ENCODE measurements at places on chromosomes 13 and 19. TPM values are rescaled to one million over a fixed set of nuclear protein-coding genes. Genes with fewer than 3 reads are reported as not detected.

DNA sequence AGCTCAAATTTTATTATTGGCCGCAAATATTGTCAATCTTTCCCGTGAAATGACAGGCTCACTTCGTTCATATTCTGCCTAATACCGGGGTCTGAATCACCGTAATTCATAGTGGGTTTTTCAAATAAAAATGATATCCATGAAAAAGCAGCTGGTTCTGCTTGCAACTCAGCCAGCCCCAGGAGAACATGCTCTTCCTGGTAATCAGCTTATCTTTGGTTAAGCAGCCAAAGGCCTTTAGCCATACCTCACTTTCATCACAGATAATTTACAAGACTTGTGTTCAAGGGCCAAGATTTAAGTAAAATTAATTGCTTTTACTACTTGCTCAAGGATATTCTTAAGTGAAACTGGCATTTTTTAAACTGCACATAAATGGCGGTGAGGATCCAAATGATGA is 22.5 kb downstream of the RNASEH2B start:
- DNase-seq, result no peak

The RPS15 gene
- polyA plus RNA-seq, result 1,052 TPM

The ZNF582 gene
- 7.6 TPM for polyA plus RNA-seq

- DNase-seq, result no peak
Measured at GRCh38 chr13:73109288-73109899, 50.6 kb downstream of the KLF5 start.

- no peak for DNase-seq
Measured at GRCh38 chr19:21765151-21765550, 2.2 kb downstream of the ZNF100 start.

DNA sequence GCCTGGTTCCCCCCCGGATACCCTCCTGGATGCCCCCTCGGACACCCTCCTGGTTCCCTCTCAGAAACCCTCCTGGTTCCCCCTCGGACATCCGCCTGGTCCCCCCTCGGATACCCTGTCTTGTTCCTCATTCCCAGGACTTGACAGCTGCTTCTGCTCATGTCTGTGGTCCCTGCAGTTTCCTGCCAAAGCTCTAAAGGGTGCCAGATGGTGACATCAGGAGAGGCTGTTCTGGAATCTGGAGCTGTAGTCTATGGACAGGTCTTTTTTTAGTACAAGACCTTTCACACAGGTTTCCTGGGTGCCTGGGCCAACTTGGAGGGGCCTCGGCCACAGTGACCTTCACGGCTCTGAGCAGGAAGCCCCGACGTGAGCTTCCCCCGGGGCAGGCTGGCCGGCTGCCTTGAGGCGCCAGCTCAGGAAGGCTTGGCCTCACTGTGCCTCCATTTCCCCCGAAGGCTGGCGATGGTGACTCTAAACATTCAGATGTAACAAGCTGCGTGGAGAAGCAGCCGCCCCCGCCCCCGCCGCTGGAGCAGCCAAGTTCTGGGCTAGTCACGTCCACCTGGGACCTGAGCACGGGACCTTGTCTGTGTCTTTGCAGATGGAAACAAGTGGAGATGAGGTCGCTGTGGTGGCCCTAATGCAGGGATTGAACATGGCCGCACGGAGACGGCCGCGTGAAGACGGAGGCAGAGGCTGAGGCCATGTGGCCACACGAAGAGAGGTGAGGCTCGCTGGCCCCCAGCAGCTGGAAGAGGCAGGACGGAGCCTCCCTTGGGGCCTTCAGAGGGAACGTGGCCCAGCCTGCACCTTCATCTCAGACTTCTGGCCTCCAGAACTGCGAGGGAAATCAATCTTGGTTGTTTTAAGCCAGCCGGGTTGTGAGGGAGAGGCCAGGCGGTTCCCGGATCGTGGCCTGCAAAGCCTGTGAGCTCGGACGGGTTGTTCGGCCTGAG is 12.7 kb downstream of the SGTA start:
- peak; percentile 75 for DNase-seq

The GPR18 gene
- not detected for polyA plus RNA-seq

The IZUMO1 gene
- 1.4 TPM for polyA plus RNA-seq

The SYDE1 gene
- polyA plus RNA-seq, result 10.2 TPM

- no peak for DNase-seq
Measured at GRCh38 chr19:4504891-4505569, 13.3 kb downstream of the PLIN4 start.

GRCh38 chr19:32661318-32661717 is 13.7 kb downstream of the ANKRD27 start:
- no peak for DNase-seq

GRCh38 chr13:59568306-59568705 is 595.4 kb downstream of the DIAPH3 start:
- no peak for DNase-seq

The ALG5 gene
- 21.2 TPM for polyA plus RNA-seq

GRCh38 chr13:111115061-111115964 is at the start of gene ARHGEF7:
Gene ARHGEF7 (plus strand): TSS chr13:111115310. CDS start chr13:111115527, 217 bp downstream.
- peak; percentile 29 for DNase-seq

The ITGBL1 gene
- polyA plus RNA-seq, result not detected

- no peak for DNase-seq
Measured at GRCh38 chr13:22744688-22745452, 435.9 kb upstream of the SGCG start.

GRCh38 chr13:44627441-44627840 is 51.3 kb upstream of the TSC22D1 start:
- DNase-seq, result no peak

The UHRF1 gene
- polyA plus RNA-seq, result 23.8 TPM

DNA sequence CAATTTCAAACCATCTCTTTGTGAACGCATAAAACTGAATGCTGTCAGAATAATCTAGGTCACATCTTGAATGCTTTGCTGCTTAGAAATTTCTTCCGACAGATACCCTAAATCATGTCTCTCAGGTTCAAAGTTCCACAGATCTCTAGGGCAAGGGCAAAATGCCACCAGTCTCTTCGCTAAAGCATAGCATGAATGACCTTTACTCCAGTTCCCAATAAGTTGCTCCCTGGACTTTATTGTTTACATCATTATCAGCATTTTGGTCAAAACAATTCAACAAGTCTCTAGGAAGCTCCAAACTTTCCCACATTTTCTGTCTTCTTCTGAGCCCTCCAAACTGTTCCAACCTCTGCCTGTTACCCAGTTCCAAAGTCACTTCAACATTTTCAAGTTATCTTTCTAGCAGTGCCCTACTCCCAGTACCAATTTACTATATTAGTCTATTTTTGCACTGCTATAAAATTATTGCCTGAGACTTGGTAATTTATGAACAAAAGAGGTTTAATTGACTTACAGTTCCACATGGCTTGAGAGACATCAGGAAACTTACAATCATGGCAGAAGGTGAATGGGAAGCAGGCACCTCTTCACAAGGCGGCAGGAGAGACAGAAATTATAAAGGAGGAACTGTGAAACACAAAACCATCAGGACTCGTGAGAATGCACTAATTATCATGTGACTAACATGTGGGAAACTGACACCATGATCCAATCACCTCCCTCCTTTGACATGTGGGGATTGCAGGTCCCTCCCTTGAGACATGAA is 77.0 kb downstream of the SPRY2 start:
- DNase-seq, result no peak

DNA sequence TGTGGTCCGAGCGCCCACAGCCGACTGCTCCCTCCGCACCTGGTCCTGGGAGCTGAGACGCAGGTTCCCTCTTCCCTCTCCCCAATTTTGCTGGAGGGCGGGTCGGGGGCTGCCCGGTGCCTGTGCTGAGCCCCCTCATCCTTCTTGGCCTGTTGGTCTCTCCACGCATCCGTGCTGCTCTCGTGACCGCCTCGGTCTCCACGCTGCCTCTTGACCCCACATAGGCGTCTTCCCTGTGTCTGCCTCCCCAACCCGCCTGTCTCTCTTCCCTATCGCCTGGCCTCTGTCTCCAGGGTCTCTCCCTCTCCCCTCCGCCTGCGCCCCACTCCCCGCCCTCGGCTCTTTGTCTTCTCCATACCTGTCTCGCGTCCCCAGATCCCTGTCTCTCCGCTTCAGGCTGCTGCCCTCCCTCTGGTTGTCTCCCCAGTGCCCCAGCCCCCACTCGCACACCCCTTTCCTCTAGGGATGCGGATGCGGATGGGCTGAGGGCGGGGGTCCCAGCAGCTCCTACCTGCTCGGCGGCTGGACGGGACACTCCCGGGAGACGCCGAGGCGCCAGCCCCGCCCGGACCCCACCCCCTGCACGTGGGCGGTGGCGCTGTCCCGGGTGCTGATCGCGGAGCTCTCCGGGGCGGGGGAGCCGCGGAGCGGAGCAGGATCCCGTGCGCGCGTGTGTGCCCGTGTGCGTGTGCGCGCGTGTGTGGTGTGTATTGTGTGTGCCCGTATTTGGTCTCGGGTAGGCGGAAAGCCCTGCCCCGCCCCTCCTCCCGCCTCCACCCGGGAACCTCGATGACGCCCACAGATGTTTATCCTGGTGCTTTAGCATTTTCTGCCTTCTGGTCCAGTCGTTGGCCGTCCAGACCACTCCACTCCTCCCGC is at the start of gene SYT5:
TSS of gene SYT5 (minus strand) at position 684 of the 879 bp plus-strand sequence. CDS start 1,248 bp downstream, outside the sequence.
- no peak for DNase-seq

The SPACA4 gene
- polyA plus RNA-seq, result not detected

GRCh38 chr13:59951011-59951410 is 212.7 kb downstream of the DIAPH3 start:
- no peak for DNase-seq

The FGF22 gene
- polyA plus RNA-seq, result not detected

The GIPR gene
- polyA plus RNA-seq, result 0.44 TPM

The APOC4 gene
- polyA plus RNA-seq, result not detected

GRCh38 chr19:49224879-49225278 is 67.3 kb downstream of the TRPM4 start:
- DNase-seq, result no peak

DNA sequence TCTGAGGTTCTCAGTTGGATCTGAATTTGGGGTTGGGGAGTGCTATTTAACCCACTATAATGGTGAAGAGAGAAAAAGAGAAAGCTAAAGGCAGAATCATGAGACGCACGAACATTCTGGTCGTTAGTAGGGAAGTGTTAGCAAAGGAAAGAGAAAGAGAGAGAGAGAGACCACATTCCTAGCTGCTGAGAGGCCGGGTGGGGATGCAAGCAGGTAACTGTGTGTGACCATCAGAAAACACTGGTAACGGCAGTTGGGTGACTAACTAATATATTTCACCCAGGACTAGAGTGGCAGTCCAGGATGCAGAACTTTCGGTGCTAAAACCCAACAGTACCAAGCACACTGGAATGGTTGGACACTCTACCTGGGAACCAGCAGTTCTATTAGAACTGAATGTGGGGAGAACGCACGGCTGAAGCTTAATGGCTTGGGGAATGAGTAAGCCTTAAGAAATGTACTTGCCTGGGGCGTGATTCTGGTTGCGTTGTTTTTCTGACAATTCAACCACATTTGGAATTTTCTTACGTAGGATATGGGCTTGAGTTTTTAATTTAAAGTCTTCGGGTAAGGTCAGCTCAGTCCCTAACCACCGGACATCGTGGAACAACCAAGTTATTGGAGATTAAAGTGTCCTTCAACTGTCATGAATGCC is 130.2 kb downstream of the DNAJC15 start:
- no peak for DNase-seq

DNA sequence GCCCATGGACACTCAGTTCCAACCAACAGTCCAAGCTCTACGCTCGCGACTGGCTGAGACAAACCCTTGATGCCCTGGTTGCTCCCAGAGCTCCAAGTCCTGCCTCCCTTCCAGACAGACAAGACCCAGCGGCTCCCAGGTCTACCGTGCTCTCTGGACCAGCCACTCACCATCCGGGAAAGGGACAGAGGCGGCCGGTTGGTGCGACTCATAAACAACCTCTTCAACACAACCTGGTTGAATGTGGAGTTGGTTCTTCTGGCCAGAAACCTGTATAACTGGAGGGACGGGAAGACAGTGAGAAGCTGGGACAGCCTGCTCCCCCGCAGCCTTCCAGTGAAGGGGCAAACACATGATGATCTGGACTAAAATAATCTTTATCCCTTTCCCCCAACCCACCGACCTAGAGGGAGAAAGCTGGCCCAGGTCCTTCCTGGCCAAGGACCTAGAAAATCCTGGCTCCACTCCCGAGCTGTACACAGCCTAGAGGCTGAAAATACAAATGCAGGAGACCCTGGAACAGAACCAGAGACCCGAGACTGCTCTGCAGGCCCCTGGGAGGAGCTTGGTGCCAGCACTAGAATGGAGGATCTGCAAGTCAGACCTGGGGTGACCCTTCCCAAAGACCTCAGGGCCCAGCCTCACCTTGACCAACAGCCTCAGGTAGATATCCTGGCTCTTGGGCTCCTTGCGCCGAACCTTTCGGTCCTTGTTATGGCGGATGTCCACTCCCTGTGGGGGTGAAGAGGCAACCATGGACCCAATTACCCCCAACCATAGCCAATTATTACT is 1.6 kb downstream of the RPL18 start:
- DNase-seq, result no peak

The KRTDAP gene
- polyA plus RNA-seq, result 212 TPM

DNA sequence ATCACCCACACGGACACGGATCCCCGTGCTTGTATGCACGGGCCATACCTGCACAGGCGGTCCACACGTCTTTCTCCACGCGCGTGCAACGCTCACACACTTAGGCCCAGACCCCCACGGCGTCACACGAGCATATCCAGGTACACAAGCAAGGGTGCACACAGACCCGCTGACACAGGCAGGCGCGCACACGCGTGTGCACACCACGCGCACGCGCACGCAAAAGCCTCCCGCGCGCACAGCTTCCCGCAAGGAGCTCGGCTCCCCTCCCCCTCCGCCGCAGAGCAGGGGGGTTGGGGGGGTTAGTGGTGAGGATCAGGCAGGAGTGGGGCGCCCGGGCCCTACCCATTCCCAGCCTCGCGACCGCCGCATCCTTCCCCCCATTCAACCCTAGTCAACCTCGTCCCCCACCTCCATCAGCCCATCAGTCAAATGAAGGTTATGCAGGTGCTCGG is 407 bp downstream of the RAB3A start:
- DNase-seq, result peak; percentile 30

GRCh38 chr19:1905863-1906375 is 720 bp downstream of the ADAT3 start:
- no peak for DNase-seq

GRCh38 chr13:99144306-99144705 is 56.3 kb upstream of the UBAC2 start:
- DNase-seq, result no peak

DNA sequence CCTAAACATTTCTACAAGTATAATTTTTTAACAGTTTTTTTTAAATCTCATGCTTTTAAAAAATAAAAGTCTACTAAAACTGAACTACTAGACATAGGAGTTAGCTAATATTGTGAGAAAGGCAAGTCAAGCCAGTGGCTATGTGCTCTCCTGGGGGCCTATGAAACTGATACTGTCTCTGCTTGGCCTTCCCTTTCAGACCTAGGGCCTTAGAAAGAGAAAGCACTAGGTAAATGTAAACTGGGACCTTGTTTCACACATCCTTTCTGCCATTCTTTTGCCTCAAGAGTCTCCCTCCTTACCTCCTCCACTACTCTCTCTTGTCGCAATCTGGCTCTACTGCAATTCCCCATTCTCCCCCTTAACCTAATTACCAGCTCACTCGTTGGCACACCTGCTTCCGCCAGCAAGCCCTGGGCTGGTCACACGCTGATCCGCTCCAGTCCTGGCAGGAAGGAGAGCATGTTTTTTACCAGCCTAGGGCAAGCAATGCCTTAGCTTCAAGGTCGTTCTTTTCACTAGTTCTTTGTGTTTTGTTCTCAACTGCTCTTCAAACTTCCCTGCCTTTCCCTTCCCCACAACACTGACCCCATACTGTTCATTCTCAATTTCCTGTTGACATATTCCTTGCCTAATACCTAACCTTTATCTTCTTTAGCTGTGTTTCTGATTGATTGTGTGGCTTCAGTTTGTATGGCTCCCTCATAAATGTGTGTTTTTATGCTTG is 23.1 kb downstream of the TBC1D4 start:
- DNase-seq, result no peak

The CEBPA gene
- 13.9 TPM for polyA plus RNA-seq

The NCR1 gene
- 0.22 TPM for polyA plus RNA-seq

The KLK12 gene
- polyA plus RNA-seq, result not detected

The ZNF610 gene
- 4.4 TPM for polyA plus RNA-seq

GRCh38 chr13:32917504-32917903 is 98.7 kb upstream of the KL start:
- DNase-seq, result no peak

Data from muscle of arm (tissue), 14 donors.